ENCODE measurements at places on chromosomes 5 and 9. TPM values are rescaled to one million over a fixed set of nuclear protein-coding genes. Genes with fewer than 3 reads are reported as not detected.

DNA sequence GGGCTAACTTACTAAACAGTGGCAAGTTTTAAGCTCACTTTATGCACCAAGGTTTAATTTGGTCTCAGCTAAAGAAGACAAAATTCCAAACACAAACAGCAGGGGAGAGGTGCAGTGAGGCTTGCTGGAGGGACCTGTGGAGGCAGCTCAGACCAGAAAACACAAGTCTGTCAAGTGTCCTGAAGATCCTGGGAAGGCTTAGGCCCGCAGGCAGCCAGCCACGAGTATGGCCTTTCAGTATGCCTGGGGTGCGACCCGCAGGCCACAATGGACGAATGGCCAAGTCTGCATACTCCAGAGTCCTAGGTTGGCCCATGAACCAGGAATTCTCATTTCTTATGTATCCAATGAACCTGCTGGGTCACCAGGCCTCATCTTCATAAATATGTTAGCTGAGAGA, 9.3 kb downstream of the CCNI2 start:
- H3K4me3 ChIP-seq: no peak overlapping the region
- H3K27ac ChIP-seq: no peak overlapping the region
- H3K36me3 ChIP-seq: peaks cover 39% of the 10 kb centered on the region
- peaks cover 3% of the 10 kb centered on the region for H3K27me3 ChIP-seq
- DNase-seq: no peak

DNA sequence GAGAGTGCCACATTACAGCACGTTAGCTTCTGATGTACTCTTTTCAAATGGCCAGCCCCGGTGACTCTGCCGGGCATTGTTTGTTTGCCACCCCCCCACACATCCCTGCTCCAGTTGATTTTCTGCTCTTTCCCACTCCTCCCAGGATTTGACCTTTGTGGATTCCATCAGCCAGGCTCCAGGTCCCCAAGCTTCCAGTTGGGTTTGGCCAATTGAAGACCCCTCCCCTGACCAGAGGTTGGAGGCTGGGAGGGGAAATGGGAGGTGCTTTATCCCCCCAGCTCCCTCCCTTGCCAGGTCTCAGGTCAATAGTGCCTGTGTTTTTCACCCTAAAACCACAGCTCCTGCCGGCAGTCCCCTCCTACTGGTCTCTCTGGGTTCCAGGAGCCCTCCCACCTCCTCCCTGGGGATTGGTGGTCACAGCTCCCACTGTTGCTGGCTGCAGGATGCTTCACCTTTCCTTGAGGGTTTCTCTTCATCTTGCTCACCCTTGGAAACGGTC, 34.9 kb downstream of the IRF1 start:
- DNase-seq: no peak
- peaks cover 86% of the 10 kb centered on the region for H3K4me1 ChIP-seq
- peak overlapping the region; percentile 99 for H3K27ac ChIP-seq
- H3K36me3 ChIP-seq: peaks cover 43% of the 10 kb centered on the region
- peak overlapping the region; percentile 69 for H3K4me3 ChIP-seq
- no peaks in the 10 kb centered on the region for H3K27me3 ChIP-seq

DNA sequence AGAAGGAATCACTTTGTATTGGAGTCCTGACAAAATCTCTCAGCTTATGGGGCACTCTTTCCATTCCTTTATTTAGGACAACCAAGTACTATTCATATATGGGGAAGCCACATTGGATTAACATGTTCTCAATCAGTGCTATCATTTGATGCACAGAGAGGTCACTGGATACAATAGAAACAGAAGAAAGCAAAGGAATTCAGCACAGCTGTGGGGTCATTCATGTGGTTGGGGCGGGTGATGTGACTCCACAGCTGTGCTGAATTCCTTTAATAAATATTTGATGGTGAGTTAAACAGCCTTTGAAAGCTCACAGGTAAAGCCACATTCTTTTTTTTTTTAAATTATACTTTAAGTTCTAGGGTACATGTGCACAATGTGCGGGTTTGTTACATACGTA, 854 bp upstream of the TEX48 start:
- peaks cover 81% of the 10 kb centered on the region for H3K4me1 ChIP-seq
- H3K36me3 ChIP-seq: peaks cover 22% of the 10 kb centered on the region
- H3K27me3 ChIP-seq: no peaks in the 10 kb centered on the region
- no peak for DNase-seq
- H3K27ac ChIP-seq: peak overlapping the region; percentile 49
- H3K4me3 ChIP-seq: no peak overlapping the region

DNA sequence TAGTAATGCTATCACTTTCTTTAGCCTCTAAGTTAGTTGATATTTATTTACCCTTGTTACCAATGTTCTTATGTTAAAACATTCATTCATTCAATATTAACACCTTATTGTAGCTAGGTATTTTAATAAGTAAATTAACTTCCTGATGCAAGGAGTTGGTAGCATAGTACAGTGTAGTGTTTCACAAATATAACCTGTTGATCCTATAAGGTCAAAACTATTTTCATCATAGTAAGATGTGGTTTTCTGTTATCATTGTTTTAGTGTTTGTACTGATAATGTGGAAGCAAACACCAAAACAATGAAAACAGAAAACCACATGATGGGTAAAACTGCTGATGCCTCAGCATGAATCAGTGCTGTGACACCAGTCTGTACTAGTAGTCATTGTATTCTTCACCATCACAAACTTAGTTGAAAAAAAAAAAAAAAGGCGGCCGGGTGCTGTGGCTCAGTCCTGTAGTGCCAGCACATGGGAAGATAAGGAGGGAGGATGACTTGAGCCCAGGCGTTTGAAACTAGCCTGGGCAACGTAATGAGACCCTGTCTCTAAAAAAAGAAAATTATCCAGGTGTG, 36.5 kb downstream of the ZCCHC7 start:
- H3K36me3 ChIP-seq: peaks cover 38% of the 10 kb centered on the region
- H3K4me1 ChIP-seq: peaks cover 15% of the 10 kb centered on the region
- H3K4me3 ChIP-seq: no peak overlapping the region
- DNase-seq: no peak
- H3K27me3 ChIP-seq: no peaks in the 10 kb centered on the region
- H3K27ac ChIP-seq: no peak overlapping the region

DNA sequence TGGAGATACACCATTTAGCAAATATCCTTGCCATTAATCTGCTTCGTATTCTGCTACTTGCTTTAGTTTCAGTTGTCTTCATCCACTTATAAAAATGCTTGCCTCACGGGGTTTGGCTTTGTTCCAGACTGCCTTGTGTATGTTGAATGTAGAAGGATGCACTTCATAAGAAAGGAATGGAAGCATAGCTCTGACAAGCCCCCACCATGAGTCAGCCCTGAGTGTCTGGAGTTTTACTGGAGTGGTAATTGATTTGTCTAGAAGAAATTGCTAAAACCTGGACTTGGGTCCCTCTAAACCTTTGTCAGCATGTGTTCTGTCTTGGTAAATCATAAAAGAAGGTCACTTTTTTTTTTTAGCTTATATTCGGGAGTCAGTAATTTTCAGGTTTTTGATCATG, 4.6 kb downstream of the TEX48 start:
- no peak overlapping the region for H3K27ac ChIP-seq
- DNase-seq: no peak
- H3K27me3 ChIP-seq: peaks cover 4% of the 10 kb centered on the region
- peaks cover 7% of the 10 kb centered on the region for H3K36me3 ChIP-seq
- H3K4me3 ChIP-seq: no peak overlapping the region

- no peaks in the 10 kb centered on the region for H3K36me3 ChIP-seq
- DNase-seq: no peak
- no peaks in the 10 kb centered on the region for H3K4me1 ChIP-seq
Measured at GRCh38 chr9:83133316-83133715, 70.4 kb upstream of the RASEF start.

DNA sequence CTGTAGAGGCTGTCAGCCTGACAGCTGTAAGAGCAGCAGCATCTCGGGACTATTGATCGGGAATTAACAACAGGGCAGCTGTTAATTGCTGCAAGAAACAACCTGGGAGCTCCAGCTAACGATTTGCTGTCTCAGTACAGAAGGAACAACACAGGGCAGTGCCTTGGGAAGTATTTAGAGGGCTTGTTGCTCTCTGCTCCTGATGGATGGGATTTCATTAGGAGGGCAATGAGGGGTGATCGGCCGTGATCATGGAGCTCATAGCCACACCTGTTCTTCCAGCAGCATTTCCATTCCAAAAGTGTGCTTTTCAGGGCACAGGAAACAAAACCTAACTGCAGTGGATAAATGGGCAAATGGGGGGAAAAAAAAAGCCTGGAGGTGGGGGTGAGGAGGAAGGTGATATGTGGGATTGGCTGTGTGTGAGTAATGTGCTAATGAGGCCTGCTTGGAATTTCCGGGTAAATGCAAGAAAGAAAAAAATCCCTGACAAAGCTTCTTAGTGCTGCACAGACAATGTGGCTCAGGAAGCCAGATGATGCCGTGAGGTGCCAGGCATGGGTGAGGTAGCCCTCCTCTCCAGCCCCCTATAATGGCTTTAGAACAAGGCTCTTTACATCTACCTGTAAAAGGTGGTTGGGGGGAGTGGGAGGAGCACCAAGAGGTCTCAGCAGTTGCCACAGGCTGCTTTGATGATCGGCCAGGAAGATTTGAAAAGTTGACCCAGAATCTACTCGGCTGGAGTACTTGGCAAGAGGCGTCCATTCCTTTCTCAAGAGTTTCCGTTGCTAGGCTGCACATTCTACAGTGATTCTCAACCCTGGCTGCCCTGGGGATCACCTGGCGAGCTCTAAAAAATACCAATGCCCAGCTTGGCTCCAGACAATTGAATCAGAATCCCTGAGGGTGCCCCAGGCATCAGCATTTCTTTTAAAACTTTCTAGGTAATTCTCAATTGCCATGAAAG, 139.5 kb upstream of the KLF9 start:
- H3K36me3 ChIP-seq: no peaks in the 10 kb centered on the region
- no peak overlapping the region for H3K4me3 ChIP-seq
- no peak overlapping the region for H3K27ac ChIP-seq
- H3K27me3 ChIP-seq: no peaks in the 10 kb centered on the region
- no peak for DNase-seq

GRCh38 chr9:99114049-99114440, 9.1 kb downstream of the TGFBR1 start:
- H3K4me1 ChIP-seq: peaks cover 78% of the 10 kb centered on the region
- H3K36me3 ChIP-seq: peaks cover 19% of the 10 kb centered on the region
- no peak overlapping the region for H3K4me3 ChIP-seq

DNA sequence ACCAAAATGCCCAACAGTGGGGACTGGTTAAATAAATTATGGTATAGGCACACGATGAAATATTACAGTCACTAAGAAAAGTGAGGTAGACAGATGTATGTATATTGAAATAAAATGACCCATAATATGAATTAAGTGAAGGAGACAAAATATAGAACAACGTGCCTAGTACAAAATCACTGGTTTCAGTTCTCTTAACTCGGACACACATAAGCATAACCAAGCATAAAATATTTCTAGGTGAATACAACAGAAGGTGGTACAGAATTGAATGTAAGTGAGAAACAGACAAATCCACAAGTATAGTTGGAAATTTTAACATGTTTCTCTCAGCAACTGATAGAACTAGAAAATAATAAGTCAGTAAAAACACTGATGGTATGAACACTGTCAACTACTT, 22.0 kb downstream of the PUM3 start:
- no peak overlapping the region for H3K27ac ChIP-seq
- peaks cover 9% of the 10 kb centered on the region for H3K4me1 ChIP-seq
- DNase-seq: no peak
- no peak overlapping the region for H3K4me3 ChIP-seq
- H3K36me3 ChIP-seq: peaks cover 41% of the 10 kb centered on the region

DNA sequence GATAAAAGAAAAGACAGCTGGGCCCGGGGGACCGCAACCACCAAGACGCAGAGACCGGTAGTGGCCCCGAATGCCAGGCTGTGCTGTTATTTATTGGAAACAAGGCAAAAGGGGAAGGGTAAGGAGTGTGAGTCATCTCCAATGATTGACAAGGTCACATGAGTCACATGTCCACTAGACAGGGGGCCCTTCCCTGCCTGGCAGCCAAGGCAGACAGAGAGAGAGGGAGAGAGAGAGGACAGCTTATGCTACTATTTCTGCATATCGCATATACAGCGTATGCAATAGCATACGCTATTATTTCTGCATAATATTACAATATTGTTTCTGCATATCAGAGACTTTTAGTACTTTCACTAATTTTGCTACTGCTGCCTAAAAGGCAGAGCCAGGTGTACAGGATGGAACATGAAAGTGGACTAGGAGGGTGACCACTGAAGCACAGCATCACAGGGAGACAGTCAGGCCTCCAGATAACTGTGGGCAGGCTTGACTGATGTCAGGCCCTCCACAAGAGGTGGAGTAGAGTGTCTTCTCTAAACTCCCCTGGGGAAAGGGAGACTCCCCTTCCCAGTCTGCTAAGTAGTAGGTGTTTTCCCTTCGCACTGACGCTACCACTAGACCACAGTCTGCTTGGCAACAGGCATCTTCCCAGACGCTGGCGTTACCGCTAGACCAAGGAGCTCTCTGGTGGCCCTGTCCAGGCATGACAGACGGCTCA, 50.3 kb downstream of the RFX3 start:
- no peaks in the 10 kb centered on the region for H3K27me3 ChIP-seq
- H3K4me3 ChIP-seq: no peak overlapping the region
- peaks cover 73% of the 10 kb centered on the region for H3K4me1 ChIP-seq
- DNase-seq: no peak

DNA sequence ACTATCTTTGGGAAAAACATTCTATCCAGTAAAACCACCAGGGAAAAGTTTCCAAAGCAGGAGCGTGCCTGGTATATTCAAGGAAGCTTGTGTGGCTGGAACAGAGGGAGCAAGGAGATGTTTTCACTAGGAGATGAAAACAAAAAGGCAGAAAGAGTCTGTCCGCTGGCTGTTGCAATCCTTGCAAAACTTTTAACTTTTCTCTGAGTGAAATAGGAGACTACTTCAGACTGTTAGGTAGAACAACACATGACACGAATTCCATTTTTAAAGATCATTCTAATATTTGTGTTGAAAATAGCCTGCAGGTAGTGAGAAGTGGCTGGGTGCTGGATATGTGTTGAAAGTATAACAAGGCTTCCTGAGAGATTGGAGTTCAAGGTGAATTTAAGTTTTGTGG, 69.5 kb downstream of the PRR16 start:
- H3K4me1 ChIP-seq: no peaks in the 10 kb centered on the region
- H3K27me3 ChIP-seq: no peaks in the 10 kb centered on the region
- no peak for DNase-seq
- no peak overlapping the region for H3K27ac ChIP-seq

DNA sequence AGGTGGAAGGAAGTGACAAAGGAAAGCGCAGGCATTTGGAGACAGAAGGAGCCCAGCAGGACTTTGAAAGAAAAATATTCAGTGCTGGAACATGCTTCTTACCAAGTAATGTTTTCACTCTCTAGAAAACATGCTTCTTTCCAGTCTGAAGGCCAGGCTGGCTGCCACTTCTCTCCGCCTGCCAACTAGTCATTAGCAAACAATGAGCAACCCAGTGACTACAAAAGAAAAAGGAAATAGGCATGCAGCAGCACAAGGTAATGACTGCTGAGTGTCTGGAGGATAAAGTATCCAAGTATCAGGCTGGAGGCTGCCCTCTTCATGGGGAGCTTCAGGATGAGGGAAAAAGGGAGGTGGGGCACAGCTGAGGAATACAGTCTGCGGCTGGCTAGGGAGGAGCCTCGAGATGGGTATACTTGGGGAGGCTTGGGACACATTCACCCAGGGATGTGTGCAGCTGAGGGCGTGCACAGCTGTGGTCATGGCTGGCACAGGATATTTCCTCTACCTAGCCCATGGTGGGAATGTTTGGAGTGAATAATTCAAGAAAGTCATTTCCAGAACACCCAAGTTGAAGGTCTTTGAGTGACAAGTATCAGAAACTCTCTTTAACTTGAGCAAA, 161.5 kb upstream of the KIF2A start:
- no peaks in the 10 kb centered on the region for H3K4me1 ChIP-seq
- peaks cover 20% of the 10 kb centered on the region for H3K27me3 ChIP-seq
- no peak overlapping the region for H3K4me3 ChIP-seq
- H3K36me3 ChIP-seq: no peaks in the 10 kb centered on the region
- no peak for DNase-seq

Gene LCN12
- total RNA-seq: 1.8 TPM

Gene QRFP
- not detected for total RNA-seq

Gene OSMR
- total RNA-seq: not detected

Gene SPINK4
- not detected for total RNA-seq

Gene DNAJC21
- total RNA-seq: 64.0 TPM

Gene RANBP17
- total RNA-seq: not detected

Gene IFNA2
- not detected for total RNA-seq

All from activated T-helper 1 cell treated with anti-CD3 and anti-CD28 coated beads, Interleukin-12 subunit alpha, Interleukin-12 subunit beta, Interleukin-2, Interleukin-4 antibody, amounts not matched to agents 30 ng/mL and 10 ng/mL and 1 ng/mL, durations not matched to agents 14 hours and 24 hours and 36 hours (primary cell).